Stimulated activated CD4-positive, alpha-beta T cell treated with anti-CD3 and anti-CD28 coated beads, Interleukin-4, amount 100 ng/mL, for 24 hours (primary cell): ENCODE measurements at places on chromosomes 2 and 18.

GRCh38 chr18:75728621-75729020 lies 301.1 kb upstream of the SMIM21 start:
- no peak for DNase-seq

DNA sequence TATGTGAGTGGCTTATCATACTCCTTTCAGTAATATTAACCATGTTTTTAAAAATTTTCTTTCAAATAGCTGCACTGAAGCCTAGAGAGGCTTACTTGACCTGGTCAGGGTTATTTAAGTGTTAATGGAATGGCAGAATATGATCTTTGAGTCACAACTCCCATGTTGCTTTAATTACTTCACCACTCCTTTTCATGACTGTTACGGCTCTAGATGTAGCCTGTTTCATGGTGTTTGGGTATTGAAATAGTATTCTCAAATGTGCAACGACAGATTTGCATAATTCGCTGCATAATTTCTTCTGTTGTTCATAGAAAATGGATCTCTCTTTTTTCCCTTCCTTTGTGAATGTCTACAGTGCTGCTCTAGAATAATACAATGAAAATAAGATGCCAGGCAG lies 51.6 kb upstream of the PLA2R1 start:
- DNase-seq, result no peak

DNA sequence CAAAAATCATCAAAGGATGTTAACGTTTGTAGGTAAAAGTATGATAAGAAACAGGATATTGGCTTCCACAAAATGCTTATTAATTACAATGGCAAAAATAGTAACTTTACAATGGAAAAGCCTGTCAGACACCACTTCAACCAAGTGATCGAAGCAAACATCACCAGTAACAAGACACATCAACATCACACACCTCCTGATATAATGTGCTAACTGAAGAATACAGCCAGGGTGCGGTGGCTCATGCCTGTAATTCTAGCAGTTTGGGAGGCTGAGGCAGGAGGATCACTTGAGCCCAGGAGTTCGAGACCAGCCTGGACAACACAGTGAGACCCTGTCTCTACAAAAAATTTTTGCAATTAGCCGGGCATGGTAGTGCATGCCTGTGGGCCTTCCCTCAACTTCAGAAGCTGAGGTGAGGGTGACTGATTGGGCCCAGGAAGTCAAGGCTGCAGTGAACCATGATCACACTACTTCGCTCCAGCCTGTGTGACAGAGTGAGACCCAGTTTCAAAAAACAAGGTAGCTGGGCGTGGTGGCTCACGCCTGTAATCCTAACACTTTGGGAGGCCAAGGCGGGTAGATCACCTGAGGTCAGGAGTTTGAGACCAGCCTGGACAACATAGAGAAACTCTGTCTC lies 15.0 kb downstream of the MGAT4A start:
- no peak for DNase-seq

- DNase-seq, result no peak
Observed at GRCh38 chr2:227016894-227017293, 147.1 kb downstream of the COL4A4 start.

DNA sequence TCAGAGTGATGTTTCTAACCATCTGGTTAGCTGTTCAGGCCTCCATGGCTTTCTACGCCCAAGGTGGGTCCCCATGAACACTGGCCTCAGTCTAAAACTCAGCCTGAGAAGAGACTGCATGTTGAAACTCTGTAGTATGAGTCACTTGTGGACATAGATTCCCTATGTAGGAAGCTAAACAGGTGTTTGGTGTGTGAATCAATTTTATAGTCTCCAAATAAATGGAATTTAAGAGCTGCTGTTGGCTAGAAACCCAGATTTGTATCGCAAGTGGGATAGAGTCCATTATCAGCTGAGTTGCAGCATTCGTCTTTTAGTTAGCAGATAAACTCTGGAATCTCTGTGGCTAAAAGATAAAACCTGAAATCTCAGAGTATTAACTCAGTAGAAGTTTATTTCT lies 131.4 kb downstream of the KCNS3 start:
- no peak for DNase-seq

- no peak for DNase-seq
Observed at GRCh38 chr2:197500503-197501131, 438 bp downstream of the HSPE1 start.

- no peak for DNase-seq
Observed at GRCh38 chr2:129276978-129277584, 702.4 kb upstream of the RAB6C start.

GRCh38 chr2:35163948-35164347 lies 1191.6 kb upstream of the CRIM1 start:
- no peak for DNase-seq

DNA sequence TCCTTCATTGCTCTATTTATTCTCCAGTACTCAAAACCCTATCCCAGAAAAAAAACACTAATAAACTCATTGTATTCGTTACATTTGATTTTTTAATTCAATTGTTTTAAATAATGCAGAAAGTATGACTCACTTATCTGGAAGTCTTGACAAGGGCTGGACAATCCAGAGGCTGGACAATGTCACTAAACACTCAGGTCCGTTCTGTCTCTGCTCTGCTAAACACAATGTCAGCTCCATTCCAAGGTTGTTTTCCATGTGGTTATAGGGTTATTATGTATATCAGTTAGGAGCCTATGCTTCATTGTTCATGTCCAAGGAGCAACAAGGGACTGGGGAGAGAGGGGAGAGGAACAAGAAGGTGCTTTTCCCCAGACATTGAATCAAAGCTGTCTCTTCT lies 125.5 kb downstream of the IRS1 start:
- no peak for DNase-seq

GRCh38 chr2:226488034-226488433 lies 311.6 kb downstream of the IRS1 start:
- no peak for DNase-seq

DNA sequence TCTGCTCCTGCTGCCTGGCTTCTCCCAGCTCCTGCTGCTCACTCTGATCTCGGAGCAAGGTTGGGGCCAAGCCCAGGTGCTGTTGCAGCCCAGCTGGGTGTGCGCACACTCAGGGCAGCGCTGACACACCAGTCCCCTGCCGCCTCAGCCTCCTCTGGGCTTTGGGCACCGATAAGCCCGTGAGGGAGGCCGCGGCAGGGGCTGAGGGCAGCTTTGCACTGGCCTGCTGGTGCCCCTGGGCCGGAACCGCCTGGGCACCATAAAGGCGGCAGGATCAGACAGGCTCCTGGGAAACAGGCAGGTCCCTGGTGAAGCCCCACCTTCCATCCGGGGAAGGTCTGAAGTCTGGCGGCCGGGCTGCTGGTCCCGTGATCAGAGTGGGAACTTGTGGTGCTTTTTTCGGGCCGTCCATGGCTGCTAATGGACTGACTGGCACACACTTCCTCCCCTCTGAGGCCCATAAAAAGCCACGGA lies 14.1 kb upstream of the EML6 start:
- no peak for DNase-seq

DNA sequence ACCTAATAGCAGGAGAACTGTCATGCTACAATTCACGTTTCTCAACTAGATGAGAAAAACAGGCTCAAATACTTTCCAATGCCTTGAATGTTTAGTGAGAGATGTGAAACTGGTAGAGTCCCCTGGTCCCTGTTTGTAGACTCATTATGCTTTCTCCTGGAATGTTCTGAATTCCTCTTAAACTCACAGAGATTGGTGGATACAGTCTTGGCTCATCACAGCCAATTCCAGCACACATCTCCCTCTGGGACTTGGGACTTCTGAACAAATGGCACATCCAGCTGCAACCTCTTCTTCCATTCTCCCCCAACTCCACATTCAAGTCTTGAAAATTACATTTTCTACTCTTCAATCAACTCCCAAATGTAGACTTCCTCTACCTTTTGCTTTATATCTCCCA lies 58.4 kb upstream of the NT5C1B start:
- no peak for DNase-seq

DNA sequence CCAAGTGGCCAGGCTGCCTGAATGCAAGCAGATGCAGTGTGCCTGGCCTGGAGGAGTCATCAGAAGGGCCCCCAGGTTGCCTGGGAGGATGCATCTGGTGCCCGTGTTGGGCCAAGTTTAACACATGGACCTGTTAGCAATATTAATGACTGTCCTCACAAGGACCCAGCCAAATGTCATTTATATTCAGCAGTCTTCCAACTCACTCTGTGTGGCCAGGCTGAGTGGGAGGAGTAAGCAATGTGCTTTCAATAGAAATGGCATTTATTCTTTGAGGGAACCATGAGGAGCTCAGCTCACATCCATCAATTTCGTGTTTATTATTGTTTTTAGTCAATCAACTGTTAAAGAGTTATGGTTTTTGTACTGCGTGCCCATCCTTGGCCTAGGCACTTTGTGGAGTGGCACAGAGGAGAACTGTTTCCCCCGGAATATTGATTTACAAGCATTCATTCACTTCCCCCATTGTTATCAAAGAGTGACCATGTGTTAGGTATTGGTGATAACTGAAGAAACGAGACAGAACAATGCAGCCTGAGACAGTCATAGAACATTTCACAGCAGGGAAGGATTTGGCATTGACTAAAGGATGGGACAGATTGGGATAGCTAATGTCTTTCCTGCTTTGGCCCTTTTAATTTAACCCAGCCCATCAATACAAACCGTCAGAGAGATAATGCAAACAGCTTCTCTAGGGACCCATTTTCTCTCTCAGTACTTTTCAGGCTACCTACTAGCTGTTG lies 725.2 kb downstream of the TSN start:
- DNase-seq, result no peak

DNA sequence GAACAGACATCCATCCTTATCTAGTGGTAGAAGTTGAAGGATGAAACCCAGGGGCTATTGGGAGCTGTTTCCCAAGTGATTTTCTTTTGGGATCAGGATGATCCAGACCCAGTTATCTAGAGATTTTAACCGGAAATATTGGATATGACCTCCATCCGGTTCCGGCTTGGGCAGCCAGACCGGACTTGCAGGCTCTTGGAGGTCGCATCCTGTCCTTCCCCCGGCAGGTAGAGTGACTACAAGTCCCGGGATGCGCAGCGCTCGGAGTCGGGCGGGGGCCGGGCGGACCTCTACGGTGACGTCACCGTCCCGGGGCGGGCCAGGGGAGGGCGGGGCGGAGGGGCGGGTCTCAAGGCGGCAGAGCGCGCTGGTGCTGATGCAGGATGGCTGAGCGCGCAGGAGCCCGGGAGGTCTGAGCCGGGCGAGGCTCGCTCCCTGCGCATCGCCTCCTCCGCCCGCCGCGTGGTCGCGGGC lies at the start of gene KIF5C:
Gene KIF5C (plus strand): TSS at position 360 of the 474 bp plus-strand sequence. CDS start 391 bp downstream, outside the sequence.
- peak; percentile 89 for DNase-seq

- no peak for DNase-seq
Observed at GRCh38 chr2:85282914-85283313, 44.9 kb downstream of the TGOLN2 start.

DNA sequence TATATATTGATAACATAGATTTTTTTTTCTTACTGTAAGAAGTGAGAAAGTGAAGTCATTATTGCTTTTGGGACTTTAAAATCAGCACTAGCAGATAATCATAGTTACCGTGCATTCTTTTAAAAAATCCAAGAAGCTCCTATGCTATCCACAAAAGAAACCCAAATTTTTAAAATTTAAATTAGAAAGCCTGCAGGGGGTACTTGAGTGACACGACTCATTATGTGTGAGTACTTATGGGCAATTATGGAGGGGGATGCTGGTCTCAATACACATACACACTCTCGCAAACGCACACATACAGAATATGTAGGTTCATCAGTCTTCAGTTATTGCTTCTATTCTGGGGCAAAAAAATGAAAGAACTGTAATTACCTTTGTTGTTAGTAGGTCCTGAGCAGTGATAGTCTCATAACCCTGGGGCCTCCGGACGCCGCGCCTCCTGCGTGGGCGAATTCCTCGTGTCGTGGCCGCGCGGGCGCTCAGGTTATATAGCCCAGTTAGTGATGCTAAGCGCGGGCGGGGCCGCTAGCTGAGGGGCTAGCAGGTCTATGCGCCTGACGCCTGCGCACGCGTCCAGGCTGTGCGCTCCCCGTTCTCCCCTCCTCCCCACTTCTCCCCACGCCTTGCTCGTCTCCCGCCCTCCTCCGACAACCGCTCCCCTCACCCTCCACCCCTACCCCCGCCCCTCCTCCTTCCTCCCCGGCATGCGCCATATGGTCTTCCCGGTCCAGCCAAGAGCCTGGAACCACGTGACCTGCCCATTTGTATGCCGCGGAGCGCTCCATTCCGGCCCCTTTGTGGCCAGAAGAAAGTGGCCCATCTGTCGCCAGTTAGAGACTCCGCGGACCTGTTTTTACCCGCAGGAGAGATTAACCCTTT lies at the start of gene NEUROD1:
Gene NEUROD1 (minus strand): TSS at position 463 of the 882 bp plus-strand sequence. CDS start 1,657 bp downstream, outside the sequence.
- peak; percentile 3 for DNase-seq

GRCh38 chr2:62531594-62531993 lies 25.6 kb upstream of the TMEM17 start:
- DNase-seq, result no peak

GRCh38 chr2:233988581-233988980 lies 61.9 kb upstream of the SPP2 start:
- no peak for DNase-seq

GRCh38 chr2:107525406-107525805 lies 301.3 kb upstream of the RGPD4 start:
- no peak for DNase-seq

GRCh38 chr2:237291138-237291792 lies 122.7 kb downstream of the COL6A3 start:
- DNase-seq, result peak; percentile 25

DNA sequence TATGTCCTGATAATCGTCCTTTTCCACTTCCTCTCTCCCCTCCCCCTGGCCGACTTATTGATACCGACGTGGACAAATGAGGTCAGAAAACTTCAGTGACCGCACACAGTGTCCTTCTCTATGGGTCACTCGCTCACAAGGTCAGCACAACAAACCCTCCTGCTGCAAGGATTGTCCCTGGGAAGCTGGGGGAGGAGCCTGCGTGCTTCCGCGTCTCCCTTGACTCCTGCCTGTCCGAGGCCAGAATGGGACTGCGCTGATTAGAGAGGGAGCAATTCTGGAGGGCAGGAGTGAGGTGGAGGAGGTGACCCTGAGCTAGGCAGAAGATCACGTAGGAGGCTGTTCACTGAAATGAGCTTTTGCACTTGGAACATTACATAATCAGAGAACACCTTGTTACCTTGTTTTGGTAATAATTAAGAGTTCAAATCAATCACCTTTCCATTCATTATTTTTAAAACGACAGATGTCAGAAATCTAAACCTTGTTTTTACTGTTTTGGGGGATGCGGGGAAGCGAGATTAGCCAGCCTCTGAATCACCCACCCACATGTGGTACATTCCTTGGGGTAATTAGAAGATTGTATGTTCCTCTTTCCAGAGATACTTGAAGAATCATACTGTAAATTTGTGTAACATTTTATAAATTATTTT lies 70.6 kb downstream of the CTAGE1 start:
- DNase-seq, result no peak

- no peak for DNase-seq
Observed at GRCh38 chr2:30282721-30283120, 51.4 kb downstream of the LBH start.

DNA sequence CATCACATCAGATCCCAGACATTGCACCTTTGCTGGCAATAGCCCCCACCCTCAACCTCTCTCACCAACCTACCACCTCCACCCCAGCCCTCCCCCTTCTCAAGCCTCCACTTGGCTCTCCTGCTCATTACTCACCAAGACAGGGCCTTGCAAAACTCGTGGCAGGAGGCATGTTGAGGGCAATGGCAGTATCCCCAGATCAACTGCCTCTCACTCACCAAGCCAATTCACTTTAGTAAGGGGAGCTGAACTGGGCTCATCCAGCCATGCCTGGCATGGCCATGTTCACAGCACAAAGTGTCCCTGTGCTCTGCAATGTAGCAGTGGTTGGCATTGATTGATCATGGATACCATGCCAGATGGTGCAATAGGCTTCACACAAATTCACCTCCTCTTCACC lies 46.3 kb upstream of the TEX51 start:
- no peak for DNase-seq
